ENCODE measurements at places on chromosomes 3 and 15. TPM values are rescaled to one million over a fixed set of nuclear protein-coding genes. Genes with fewer than 3 reads are reported as not detected.

- no peak overlapping the region for H3K4me3 ChIP-seq
- no peak overlapping the region for H3K27ac ChIP-seq
- H3K4me1 ChIP-seq, result no peaks in the 10 kb centered on the region
- peaks cover 5% of the 10 kb centered on the region for H3K27me3 ChIP-seq
- DNase-seq, result no peak
- H3K36me3 ChIP-seq, result no peaks in the 10 kb centered on the region
Observed at GRCh38 chr3:8507496-8507895, 5.9 kb downstream of the LMCD1 start.

GRCh38 chr15:52066842-52067544 is 45.6 kb downstream of the BCL2L10 start:
- no peaks in the 10 kb centered on the region for H3K27me3 ChIP-seq
- peaks cover 2% of the 10 kb centered on the region for H3K4me1 ChIP-seq
- DNase-seq, result no peak
- no peak overlapping the region for H3K27ac ChIP-seq

DNA sequence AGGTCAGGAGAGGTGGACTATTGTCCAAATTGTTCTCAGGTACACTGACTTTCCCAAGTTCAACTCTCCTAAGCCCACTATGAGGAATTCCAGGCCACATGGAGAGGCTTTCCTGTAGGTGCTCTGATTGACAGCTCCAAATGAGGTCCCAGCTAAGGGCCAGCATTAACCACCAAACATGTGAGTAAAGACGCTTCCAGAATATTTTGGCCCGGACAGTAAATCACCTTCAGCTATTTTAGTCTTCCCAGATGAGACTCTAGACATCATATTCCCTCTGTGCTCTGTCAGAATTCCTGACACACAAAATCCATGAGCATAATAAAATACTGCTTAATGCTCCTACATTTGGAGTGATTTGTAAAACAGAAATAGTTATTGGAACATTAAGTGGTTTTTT is 135.5 kb downstream of the TGFBR2 start:
- H3K27ac ChIP-seq, result no peak overlapping the region
- no peaks in the 10 kb centered on the region for H3K27me3 ChIP-seq
- DNase-seq, result no peak

DNA sequence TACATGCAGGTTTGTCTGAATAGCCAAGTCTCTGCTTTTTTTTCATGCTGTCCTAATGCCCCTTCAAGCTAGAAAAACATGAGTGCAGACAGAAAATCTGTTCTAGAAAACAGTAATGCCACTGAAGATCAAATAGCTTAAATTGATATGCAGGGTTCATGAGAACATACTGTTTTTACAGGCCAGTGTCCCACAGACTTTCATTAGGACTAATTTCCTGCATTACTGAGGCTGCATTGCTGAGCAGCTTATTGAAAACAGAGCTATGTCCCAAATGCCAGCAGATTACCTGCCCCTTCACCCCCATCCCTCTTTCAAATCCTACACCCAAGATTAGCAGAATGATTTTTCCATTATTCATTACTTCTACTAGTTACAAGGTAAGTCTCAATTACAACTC is 665 bp downstream of the TM4SF18 start:
- peaks cover 2% of the 10 kb centered on the region for H3K27me3 ChIP-seq
- no peak for DNase-seq
- no peak overlapping the region for H3K27ac ChIP-seq
- H3K4me1 ChIP-seq, result no peaks in the 10 kb centered on the region

GRCh38 chr3:73572368-73572767 is 52.4 kb downstream of the PDZRN3 start:
- peaks cover 4% of the 10 kb centered on the region for H3K36me3 ChIP-seq
- no peaks in the 10 kb centered on the region for H3K4me1 ChIP-seq
- DNase-seq, result no peak
- H3K27ac ChIP-seq, result no peak overlapping the region

GRCh38 chr15:78789615-78790014 is 21.6 kb downstream of the ADAMTS7 start:
- no peaks in the 10 kb centered on the region for H3K36me3 ChIP-seq
- no peaks in the 10 kb centered on the region for H3K4me1 ChIP-seq
- DNase-seq, result no peak
- no peak overlapping the region for H3K4me3 ChIP-seq
- H3K27ac ChIP-seq, result no peak overlapping the region
- H3K27me3 ChIP-seq, result peaks cover 3% of the 10 kb centered on the region

GRCh38 chr15:68401496-68402431 is 30.2 kb downstream of the ITGA11 start:
- peaks cover 3% of the 10 kb centered on the region for H3K27me3 ChIP-seq
- no peak for DNase-seq
- H3K36me3 ChIP-seq, result no peaks in the 10 kb centered on the region

- peaks cover 4% of the 10 kb centered on the region for H3K36me3 ChIP-seq
- no peak overlapping the region for H3K4me3 ChIP-seq
- peaks cover 7% of the 10 kb centered on the region for H3K4me1 ChIP-seq
- H3K27me3 ChIP-seq, result peaks cover 20% of the 10 kb centered on the region
- H3K27ac ChIP-seq, result no peak overlapping the region
- DNase-seq, result no peak
Observed at GRCh38 chr3:128432971-128433836, 33.5 kb downstream of the DNAJB8 start.

- no peak overlapping the region for H3K27ac ChIP-seq
- DNase-seq, result peak; percentile 26
- H3K27me3 ChIP-seq, result peaks cover 18% of the 10 kb centered on the region
- H3K36me3 ChIP-seq, result no peaks in the 10 kb centered on the region
Observed at GRCh38 chr3:136818191-136818768, 646 bp upstream of the SLC35G2 start.

- peaks cover 8% of the 10 kb centered on the region for H3K27me3 ChIP-seq
- no peak for DNase-seq
- no peak overlapping the region for H3K4me3 ChIP-seq
- peaks cover 6% of the 10 kb centered on the region for H3K4me1 ChIP-seq
Observed at GRCh38 chr15:58243070-58243469, 104.9 kb downstream of the AQP9 start.

Gene ATP13A5
- polyA plus RNA-seq, result not detected

Gene PHLDB2
- 8.2 TPM for polyA plus RNA-seq

DNA sequence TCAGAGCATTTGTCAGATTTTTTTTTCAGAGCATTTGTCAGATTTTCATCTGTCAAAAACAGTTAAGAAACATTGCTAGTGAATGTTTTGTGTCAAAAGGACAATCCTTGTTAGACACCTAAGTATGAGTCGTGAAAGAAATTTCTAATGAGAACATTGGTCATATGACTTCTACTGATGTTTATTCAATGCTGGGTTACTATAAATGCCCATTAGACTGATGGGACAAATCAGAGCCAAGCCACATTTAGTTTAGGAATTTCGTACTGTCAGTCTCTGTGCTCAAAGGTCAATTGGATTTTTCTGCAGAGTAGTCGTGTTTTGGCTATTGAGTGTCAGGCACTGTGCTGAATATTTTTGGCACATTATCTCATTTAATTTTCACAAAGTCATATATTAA is 31.6 kb downstream of the TSC22D2 start:
- H3K4me3 ChIP-seq, result no peak overlapping the region
- DNase-seq, result no peak
- peaks cover 55% of the 10 kb centered on the region for H3K4me1 ChIP-seq
- H3K27me3 ChIP-seq, result peaks cover 2% of the 10 kb centered on the region
- H3K27ac ChIP-seq, result no peak overlapping the region
- no peaks in the 10 kb centered on the region for H3K36me3 ChIP-seq

DNA sequence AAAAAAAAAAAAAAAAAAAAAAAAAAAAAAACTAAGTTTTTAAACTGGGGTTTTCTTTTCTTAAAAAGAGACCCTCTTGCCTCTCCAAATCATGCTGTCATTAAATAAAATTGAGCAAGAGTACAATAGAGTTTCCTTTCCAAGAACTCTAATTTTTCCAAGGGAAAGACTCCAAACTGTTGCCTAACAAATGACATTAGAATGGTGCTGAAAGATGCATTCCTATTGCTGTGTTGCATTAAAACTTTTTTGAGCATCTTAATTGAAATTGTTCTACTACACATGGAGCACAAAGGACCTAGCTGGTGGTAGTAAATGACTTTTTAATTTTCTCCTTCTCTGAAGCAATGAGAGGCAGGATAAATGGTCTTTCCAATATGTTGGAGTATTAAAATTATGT is 469.1 kb upstream of the ARHGEF26 start:
- H3K27me3 ChIP-seq, result peaks cover 3% of the 10 kb centered on the region
- H3K4me1 ChIP-seq, result no peaks in the 10 kb centered on the region
- H3K36me3 ChIP-seq, result no peaks in the 10 kb centered on the region
- no peak overlapping the region for H3K27ac ChIP-seq

DNA sequence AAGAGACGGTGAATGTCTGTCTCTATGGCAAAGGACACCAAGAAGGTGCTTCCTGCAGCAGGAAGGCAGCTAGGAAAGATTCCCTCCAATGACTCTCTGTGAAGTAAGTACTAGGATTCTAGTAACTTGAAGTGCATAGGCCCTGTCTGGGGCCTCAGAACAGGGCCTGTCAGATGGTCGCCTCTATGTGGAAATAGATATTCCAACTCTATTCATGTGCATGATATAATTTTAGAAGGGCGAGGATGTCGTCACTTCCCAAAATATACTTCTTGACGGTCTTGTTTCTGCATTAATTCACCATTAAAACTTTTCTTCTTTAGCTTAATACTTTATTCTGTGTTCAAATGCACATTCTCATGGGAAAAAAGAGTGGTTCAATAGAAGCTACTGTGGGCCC is 167.0 kb downstream of the TLE3 start:
- H3K4me1 ChIP-seq, result no peaks in the 10 kb centered on the region
- peaks cover 5% of the 10 kb centered on the region for H3K27me3 ChIP-seq
- H3K36me3 ChIP-seq, result no peaks in the 10 kb centered on the region
- no peak overlapping the region for H3K27ac ChIP-seq

GRCh38 chr15:97683831-97684230 is 276.7 kb upstream of the ARRDC4 start:
- no peaks in the 10 kb centered on the region for H3K36me3 ChIP-seq
- no peak for DNase-seq
- H3K4me1 ChIP-seq, result no peaks in the 10 kb centered on the region
- no peak overlapping the region for H3K27ac ChIP-seq
- H3K27me3 ChIP-seq, result no peaks in the 10 kb centered on the region
- H3K4me3 ChIP-seq, result no peak overlapping the region

- no peak for DNase-seq
- H3K27ac ChIP-seq, result no peak overlapping the region
- no peaks in the 10 kb centered on the region for H3K27me3 ChIP-seq
- no peak overlapping the region for H3K4me3 ChIP-seq
- peaks cover 25% of the 10 kb centered on the region for H3K36me3 ChIP-seq
Observed at GRCh38 chr3:193648542-193649076, 55.6 kb downstream of the OPA1 start.

Gene SOX14
- polyA plus RNA-seq, result not detected

Gene CEMIP
- 0.08 TPM for polyA plus RNA-seq

Gene RETNLB
- polyA plus RNA-seq, result not detected

Gene LRRIQ4
- not detected for polyA plus RNA-seq

DNA sequence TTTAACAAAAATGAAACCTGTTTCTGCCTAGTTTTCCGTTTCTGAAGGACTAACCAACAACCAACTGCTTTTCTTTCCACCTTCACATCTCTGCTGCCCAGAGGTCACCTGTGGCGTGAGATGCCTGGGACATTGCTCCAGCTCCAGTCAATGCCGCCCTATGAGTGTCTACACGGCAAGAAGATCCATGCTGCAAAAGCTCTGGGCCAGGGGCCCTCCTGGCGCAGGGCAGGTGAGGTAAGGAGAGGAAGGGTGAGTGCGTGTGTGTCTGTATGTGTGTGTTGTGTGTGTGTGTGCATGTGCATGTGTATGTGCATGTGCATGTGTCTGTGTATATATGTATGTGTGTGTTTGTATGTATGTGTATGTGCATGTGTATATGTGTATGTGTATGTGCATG is 131.4 kb downstream of the NSMCE3 start:
- DNase-seq, result no peak
- no peak overlapping the region for H3K27ac ChIP-seq
- peaks cover 12% of the 10 kb centered on the region for H3K4me1 ChIP-seq
- no peaks in the 10 kb centered on the region for H3K36me3 ChIP-seq

Gene SCN5A
- not detected for polyA plus RNA-seq

- DNase-seq, result no peak
- no peaks in the 10 kb centered on the region for H3K36me3 ChIP-seq
- no peak overlapping the region for H3K27ac ChIP-seq
- no peak overlapping the region for H3K4me3 ChIP-seq
- no peaks in the 10 kb centered on the region for H3K4me1 ChIP-seq
Observed at GRCh38 chr15:33623010-33623409, 312.2 kb downstream of the RYR3 start.
